Karpas-422 (cell line): ENCODE measurements at places on chromosomes 7 and 10. TPM values are rescaled to one million over a fixed set of nuclear protein-coding genes. Genes with fewer than 3 reads are reported as not detected.

Gene VIPR2
- not detected in 2 replicates for total RNA-seq

Gene COX19
- total RNA-seq = 14.5 and 20.5 TPM in 2 replicates

Gene RAB19
- total RNA-seq = not detected in 2 replicates

Gene ZMIZ2
- 16.2 and 19.9 TPM in 2 replicates for total RNA-seq

Gene CALCR
- total RNA-seq = not detected in 2 replicates

Gene NEBL
- not detected in 2 replicates for total RNA-seq

Gene TRIL
- total RNA-seq = not detected in 2 replicates

Gene GDF2
- total RNA-seq = not detected in 2 replicates

Gene MBL2
- not detected in 2 replicates for total RNA-seq

Gene SPDYE2
- not detected in 2 replicates for total RNA-seq

Gene SEMA3A
- not detected in 2 replicates for total RNA-seq

Gene PAX4
- total RNA-seq = not detected in 2 replicates

Gene GDI2
- 275 and 383 TPM in 2 replicates for total RNA-seq

Gene PNLIPRP3
- total RNA-seq = not detected in 2 replicates

Gene METTL27
- total RNA-seq = not detected in 2 replicates

Gene CLRN3
- total RNA-seq = not detected in 2 replicates

Gene CUBN
- 0.18 TPM in 1 of 2 replicates, not detected in the other for total RNA-seq

Gene PTPRZ1
- not detected in 2 replicates for total RNA-seq

Gene TDRD1
- not detected in 2 replicates for total RNA-seq

Gene CYP3A4
- total RNA-seq = not detected in 2 replicates

Gene SUN3
- not detected in 2 replicates for total RNA-seq

Gene HOXA11
- not detected in 2 replicates for total RNA-seq

Gene MBLAC1
- 1.4 TPM in 1 of 2 replicates, not detected in the other for total RNA-seq

Gene SORCS3
- total RNA-seq = not detected in 2 replicates

Gene AKR1D1
- total RNA-seq = not detected in 2 replicates

Gene RADIL
- not detected in 2 replicates for total RNA-seq

Gene TSPAN33
- total RNA-seq = 11.1 and 21.8 TPM in 2 replicates

Gene HECW1
- not detected in 2 replicates for total RNA-seq

Gene TACR2
- total RNA-seq = 1.9 TPM in 1 of 2 replicates, not detected in the other

Gene AGR2
- total RNA-seq = 0.19 and 2.5 TPM in 2 replicates

Gene CDHR1
- total RNA-seq = not detected in 2 replicates

Gene NUTM2A
- 0.14 and 0.26 TPM in 2 replicates for total RNA-seq

Gene C10orf95
- 0.78 TPM in 1 of 2 replicates, not detected in the other for total RNA-seq

Gene SEMA3D
- not detected in 2 replicates for total RNA-seq

Gene EZH2
- total RNA-seq = 53.3 and 57.3 TPM in 2 replicates

Gene PNLIP
- total RNA-seq = not detected in 2 replicates

Gene GSTO2
- 0.43 and 1.3 TPM in 2 replicates for total RNA-seq

Gene PDGFA
- total RNA-seq = 0.54 and 0.56 TPM in 2 replicates

Gene PHKG1
- 0.22 and 2.8 TPM in 2 replicates for total RNA-seq

Gene HOXA2
- 0.41 and 0.47 TPM in 2 replicates for total RNA-seq

Gene UTF1
- not detected in 2 replicates for total RNA-seq

Gene PRR15
- total RNA-seq = not detected in 2 replicates

Gene ADAMTS14
- not detected in 2 replicates for total RNA-seq

Gene PRLHR
- not detected in 2 replicates for total RNA-seq

Gene CEP55
- 14.6 and 16.5 TPM in 2 replicates for total RNA-seq

Gene PON1
- not detected in 2 replicates for total RNA-seq

Gene PPP1R9A
- not detected in 2 replicates for total RNA-seq

Gene CTBP2
- 0.15 and 1.3 TPM in 2 replicates for total RNA-seq

Gene HABP2
- total RNA-seq = not detected in 2 replicates

Gene ZDHHC6
- total RNA-seq = 20.9 and 33.9 TPM in 2 replicates

Gene SCART1
- total RNA-seq = 6.9 and 7.0 TPM in 2 replicates

Gene CFAP70
- total RNA-seq = 14.2 and 14.4 TPM in 2 replicates

Gene SLC16A12
- not detected in 2 replicates for total RNA-seq
